ENCODE measurements at places on chromosomes 5 and 9. TPM values are rescaled to one million over a fixed set of nuclear protein-coding genes. Genes with fewer than 3 reads are reported as not detected.

Gene LEAP2
- total RNA-seq: under 0.01 TPM

Gene OR1Q1
- total RNA-seq: not detected

Gene GPR21
- 3.8 TPM for total RNA-seq

Gene TTC33
- total RNA-seq: 13.8 TPM

Gene PCDHGB3
- 8.4 TPM for total RNA-seq

Gene IL31RA
- 0.06 TPM for total RNA-seq

Gene GAS1
- total RNA-seq: 0.63 TPM

Gene SEMA5A
- total RNA-seq: 0.31 TPM

Gene EQTN
- not detected for total RNA-seq

Gene SELENOP
- total RNA-seq: 63.1 TPM

Gene CCNJL
- total RNA-seq: 3.2 TPM

Gene C5orf58
- total RNA-seq: not detected

Gene DNAJC25
- 3.4 TPM for total RNA-seq

Gene CA9
- not detected for total RNA-seq

Gene NUTM2F
- not detected for total RNA-seq

Gene IL7R
- total RNA-seq: 1.9 TPM

Gene LCN2
- not detected for total RNA-seq

Gene MCCC2
- 9.9 TPM for total RNA-seq

Gene KIAA0825
- total RNA-seq: 0.97 TPM

Gene F2RL1
- 111 TPM for total RNA-seq

Gene SOWAHA
- not detected for total RNA-seq

Gene GPRIN1
- 2.9 TPM for total RNA-seq

Gene ANKDD1B
- total RNA-seq: 1.3 TPM

Gene GARIN3
- total RNA-seq: not detected

Gene BTNL3
- total RNA-seq: not detected

Gene EIF4E1B
- total RNA-seq: not detected

Gene TGFBI
- 5.2 TPM for total RNA-seq

Data from bladder microvascular endothelial cell (primary cell).